Activated CD4-positive, alpha-beta T cell treated with anti-CD3 and anti-CD28 coated beads, Interleukin-2, amount 10 ng/mL, durations not matched to agents 7 days and 5 days (primary cell): ENCODE measurements at places on chromosomes 7 and 10. TPM values are rescaled to one million over a fixed set of nuclear protein-coding genes. Genes with fewer than 3 reads are reported as not detected.

ANXA8L1 gene
- total RNA-seq, result 0.15 TPM

- DNase-seq, result no peak
Observed at GRCh38 chr7:74627661-74628411, 29.7 kb upstream of the GTF2I start.

DNA sequence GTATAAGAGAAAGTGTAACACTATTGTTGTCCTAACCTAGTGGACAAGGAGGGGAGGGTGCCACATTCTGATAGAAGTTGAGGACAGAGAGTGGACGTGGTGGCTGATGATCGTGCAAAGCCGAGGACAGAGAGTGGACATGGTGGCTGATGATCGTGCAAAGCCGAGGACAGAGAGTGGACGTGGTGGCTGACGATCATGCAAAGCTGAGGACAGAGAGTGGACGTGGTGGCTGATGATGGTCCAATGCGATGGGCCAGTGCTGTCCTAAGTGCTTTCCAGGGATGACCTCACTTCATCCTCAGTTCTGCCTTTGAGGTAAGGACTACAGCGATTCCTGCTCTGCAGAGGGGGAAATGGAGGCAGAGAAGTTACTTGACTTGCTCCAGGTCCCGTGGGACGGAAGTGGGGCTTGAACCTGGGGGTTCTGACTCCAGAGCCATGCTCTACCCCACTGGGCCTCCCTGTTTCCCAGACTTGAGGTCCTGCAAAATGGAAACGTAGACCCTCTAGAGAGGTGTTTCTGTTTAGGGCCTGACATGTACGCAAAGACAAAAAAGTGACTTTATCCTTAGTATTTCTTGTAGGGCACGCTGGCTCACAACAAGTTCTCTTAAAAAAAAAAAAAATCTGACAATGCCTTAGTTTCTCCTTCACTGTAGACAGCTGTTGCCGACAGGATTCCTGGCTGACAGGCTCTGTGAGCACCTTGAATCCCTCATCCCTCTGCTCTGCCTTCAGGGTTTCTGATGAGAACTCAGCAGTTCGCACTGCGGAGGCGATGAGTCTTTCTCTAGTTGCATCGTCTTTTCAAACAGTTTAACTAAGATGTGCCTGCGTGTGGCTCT, 20.3 kb upstream of the NCAPG2 start:
- no peak for DNase-seq

HABP2 gene
- total RNA-seq, result not detected

GIMAP4 gene
- 335 TPM for total RNA-seq

MYH16 gene
- total RNA-seq, result not detected

H2BK1 gene
- not detected for total RNA-seq

- no peak for DNase-seq
Observed at GRCh38 chr7:49577576-49577975, 195.9 kb upstream of the VWC2 start.

NEURL1 gene
- 1.6 TPM for total RNA-seq

- DNase-seq, result no peak
Observed at GRCh38 chr7:28785041-28785995, 172.8 kb downstream of the TRIL start.

DNA sequence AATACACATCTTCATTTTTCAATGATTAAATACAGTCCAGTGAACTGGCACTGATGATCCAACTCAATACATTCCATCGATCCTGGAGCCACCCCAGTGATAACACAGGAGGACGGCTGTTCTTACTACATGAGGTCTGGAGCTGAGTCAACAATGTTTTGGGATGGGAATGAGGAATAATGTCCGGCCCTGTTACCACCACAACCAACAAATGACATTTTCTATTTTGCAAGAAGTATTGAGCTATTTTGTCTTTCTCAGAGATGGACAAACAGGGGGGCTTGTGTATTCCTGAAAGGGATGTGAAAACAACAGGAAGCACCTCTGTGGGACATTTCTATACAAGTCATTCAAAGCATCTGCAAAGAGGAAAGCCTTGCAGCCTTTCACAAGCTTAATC, 249.2 kb downstream of the PARD3 start:
- DNase-seq, result no peak

DNA sequence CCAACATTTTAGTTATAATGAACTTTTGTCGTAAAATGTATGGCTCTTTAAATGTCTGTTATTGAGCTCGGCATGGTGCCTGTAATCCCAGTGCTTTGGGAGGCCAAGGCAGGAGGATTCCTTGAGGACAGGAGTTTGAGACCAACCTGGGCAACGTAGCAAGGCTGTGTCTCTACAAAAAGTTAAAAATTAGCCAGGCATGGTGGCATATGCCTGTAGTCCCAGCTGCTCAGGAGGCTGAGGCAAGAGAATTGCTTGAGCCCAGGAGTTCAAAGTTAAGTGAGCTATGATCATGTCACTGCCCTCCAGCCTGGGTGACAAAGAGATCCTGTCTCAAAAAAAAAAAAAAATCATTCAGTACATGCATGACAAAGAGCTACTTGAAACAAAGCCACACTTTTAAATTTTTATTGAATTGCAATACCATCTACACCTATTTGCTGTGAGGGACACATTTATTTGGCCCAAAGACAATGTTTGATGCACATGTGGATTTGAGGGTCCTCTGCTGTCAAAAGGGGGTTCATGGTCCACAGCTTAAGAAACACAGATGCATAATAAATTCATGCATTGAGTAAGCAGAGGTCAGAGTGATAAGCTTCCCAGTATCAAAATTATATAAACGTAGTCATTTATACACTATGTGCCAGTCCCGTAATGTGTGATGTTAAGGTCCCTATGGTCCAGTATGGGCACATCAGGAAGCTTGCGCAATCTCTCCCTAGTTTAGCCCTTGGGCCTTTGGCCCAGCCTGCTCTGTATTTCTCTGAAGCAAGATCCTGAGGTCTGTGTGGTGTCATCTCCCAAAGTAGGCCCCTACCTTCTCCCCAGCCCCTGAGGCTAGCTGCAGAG, 4.4 kb upstream of the MALSU1 start:
- DNase-seq, result no peak

NEUROD6 gene
- total RNA-seq, result not detected

DNA sequence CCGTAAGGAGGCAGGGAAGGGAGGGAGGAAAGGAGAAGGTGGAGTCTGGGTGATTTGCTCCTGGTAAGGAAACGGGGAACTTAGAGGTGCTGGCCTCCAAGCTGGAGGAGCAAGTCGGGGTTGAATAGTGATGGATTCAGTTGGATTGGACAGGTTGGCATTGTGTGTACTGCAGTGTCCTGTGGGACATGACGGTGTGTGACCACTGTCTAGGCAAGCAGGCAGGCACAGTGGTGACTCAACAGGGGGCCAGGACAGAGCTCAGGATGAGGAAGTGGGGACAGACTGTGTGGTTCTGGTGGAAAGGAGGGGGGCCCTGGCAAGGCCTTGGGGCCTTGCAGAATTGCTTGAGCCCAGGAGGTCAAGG, 48.8 kb downstream of the COL26A1 start:
- no peak for DNase-seq

DNA sequence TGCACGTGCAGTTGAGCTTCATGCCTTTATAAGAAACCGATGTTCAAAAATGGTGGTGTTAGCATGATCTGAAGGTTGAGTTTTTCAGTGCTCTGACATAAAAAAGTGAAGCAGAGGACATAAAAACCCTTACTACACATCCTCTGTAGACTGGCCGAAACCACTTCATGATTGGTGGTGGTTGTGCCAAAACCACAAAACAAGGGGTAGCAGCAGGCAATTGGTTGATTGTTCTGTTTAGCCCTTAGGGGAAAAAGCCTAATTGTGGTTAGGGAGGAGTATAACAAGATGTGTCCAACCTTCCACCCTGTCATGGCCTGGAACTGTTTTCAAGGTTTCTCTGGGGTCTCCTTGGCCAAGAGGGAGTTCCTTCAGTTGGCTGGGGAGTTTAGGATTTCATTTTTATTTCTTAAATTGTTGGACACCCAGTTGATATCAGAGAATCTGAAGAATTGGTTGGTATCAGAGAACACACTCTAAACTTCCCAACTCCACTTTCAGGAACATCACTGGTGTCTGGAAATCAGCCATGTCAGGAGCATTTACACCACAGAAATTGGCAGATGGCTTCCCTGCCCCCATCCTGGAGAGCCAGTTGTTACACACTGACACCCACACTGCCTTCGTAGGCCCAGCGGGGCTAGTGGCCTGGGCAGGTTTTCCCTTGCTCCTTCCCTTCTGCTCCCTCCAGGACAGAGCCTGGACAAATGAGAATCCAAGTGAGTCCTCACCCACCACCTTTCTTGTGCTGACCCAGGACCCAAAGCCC, 18.8 kb downstream of the MRPS24 start:
- no peak for DNase-seq

GRCh38 chr7:41478187-41478586, 224.7 kb downstream of the INHBA start:
- no peak for DNase-seq

GRCh38 chr10:118409295-118409694, 67.2 kb upstream of the FAM204A start:
- no peak for DNase-seq

- DNase-seq, result no peak
Observed at GRCh38 chr10:80988755-80989154, 451.1 kb downstream of the SH2D4B start.

GRCh38 chr7:18706670-18707069, 211.1 kb downstream of the HDAC9 start:
- no peak for DNase-seq

CALHM3 gene
- total RNA-seq, result 0.17 TPM
